ENCODE measurements at places on chromosomes 12 and 14.

GRCh38 chr14:20857630-20858261, 33.4 kb upstream of the RNASE3 start:
- DNase-seq = peak; percentile 76

DNA sequence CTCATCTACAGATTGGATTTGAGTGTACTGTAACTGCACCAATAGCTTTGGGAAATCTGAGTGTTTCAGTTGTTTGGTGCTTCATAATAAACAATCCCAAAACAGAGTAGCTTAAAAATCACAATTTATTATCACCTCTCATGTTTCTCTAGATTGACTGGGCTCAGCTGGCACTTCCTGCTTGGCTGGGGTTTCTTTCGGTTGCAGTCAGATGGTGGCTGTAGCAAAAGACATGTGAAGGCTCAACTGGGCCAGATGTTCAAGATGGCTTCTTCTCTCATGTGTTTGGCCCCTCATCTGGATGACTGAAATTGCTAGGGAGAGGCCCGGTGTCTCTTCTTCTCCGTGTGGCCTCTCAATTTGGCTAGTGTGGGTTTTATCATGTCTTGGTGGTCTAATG, 12.1 kb upstream of the BMP4 start:
- no peak for DNase-seq

GRCh38 chr12:100982511-100983183, 188.1 kb downstream of the ANO4 start:
- no peak for DNase-seq

- DNase-seq = no peak
These were observed 121.2 kb downstream of the PTPRQ start for GRCh38 chr12:80565271-80565670.

DNA sequence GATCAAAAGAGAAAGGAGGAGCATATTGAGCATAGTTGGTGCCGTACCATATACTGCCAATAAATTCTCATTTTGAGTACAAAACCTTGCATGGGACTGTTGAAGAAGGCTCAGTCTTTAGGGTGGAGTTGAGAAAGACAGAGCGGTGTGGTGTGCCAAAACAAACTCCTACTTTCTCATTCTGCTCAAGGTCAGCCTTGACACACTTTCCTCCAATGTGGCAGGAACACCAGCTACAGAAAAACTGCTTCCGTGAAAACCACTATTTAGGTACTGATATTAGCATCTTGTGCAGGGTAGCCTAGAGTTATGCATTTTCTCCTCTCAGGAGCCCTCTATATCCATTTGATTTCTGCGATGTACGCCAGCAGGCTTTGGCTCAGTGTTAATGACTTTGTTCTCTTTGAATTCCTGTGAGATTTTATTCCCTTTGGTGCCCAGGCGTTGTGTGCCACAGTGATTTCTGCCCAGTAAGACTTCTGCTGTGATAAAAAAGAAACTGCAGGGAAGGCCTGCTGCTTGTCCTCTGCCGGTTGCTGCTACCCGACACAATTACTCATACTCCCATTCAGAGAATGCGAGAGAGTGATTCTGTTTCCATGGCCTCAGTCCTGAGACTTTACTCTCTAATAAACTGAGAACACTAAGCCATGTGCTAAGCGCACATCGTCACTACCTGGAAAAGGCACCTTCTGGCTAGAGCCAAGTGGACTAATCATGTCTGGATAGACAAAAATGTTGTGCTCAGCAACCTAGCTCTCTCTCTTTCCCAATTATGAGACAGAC, 88.3 kb upstream of the MDM1 start:
- DNase-seq = no peak

DNA sequence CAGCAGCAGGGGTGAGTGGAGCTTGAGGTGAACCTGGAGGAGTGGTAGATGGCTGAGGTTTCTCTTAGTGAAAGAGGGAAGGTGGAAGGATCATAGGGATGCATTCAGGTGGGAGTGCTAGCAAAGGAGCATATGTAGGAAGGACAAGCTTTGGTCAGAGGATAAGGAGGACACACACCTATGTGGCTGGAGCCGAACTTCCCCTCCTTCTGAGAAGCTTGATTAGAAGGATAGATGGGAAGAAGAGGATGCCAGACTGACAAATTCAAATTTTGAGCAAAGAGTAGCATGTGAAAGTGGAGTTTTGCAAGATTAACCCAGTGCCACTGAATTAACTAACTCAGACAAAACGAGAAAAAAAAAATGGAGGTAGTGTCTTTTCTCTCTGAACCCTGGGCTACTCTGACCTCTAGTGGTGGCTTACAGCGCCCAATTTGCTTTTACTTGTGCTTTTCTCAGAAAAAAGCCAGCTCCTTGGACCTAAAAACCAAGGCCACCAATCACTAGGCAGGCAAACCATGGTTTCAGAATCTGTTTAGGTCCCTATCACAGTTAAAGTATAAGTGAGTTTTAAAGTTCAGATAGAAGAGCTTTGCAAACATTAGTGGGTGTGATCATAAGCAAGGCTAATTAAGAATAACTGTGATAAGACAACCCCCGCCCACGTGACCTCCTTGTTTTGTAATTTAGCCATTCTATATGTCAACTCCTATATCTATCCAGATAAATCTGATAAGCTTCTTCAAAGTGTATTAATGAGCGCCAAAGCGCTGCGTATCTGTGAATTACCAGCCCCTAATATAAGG, 15.5 kb downstream of the EMP1 start:
- DNase-seq = peak; percentile 68

DNA sequence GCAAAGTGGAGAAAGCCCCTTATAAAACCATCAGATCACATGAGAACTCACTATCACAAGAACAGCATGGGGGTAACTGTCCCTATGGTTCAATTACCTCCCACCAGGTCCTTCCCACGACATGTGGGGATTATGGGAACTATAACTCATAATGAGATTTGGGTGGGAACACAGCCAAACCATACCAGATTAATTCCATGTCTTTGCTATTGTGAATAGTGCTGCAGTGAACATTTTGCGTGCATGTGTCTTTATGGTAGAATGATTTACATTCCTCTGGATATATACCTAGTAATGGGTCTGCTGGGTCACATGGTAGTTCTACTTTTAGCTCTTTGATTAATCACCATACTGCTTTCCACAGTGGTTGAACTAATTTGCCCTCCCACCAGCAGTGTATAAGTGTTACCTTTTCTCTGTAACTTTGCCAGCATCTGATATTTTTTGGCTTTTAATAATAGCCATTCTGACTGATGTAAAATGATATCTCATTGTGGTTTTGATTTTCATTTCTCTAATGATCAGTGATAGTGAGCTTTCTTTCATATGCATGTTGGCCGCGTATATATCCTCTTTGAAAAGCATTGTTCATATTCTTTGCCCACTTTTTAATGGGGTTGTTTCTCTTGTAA, 29.7 kb upstream of the SAV1 start:
- DNase-seq = no peak

GRCh38 chr12:47885012-47885501, 19.7 kb downstream of the VDR start:
- DNase-seq = no peak

DNA sequence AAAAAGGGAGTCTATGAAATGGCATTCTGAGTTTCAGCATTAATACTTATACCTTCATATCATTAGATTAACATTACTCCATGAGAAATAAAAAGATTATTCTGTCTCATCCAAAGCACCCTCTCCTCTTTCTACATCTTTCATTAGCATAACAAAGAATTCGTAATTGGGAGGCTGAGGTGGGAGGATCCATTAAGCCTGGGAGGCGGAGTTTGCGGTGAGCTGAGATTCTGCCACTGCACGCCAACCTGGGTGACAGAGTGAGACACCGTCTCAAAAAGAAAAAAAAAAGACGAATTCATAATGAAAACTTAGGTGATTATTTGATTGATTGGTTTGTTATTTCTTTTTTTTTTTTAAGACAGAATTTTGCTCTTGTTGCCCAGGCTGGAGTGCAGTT, 1.8 kb upstream of the CDK17 start:
- DNase-seq = no peak

- DNase-seq = no peak
These were observed 84.0 kb upstream of the TMEM132D start for GRCh38 chr12:129987841-129988240.

GRCh38 chr12:65945457-65945856, 121.2 kb downstream of the HMGA2 start:
- no peak for DNase-seq

DNA sequence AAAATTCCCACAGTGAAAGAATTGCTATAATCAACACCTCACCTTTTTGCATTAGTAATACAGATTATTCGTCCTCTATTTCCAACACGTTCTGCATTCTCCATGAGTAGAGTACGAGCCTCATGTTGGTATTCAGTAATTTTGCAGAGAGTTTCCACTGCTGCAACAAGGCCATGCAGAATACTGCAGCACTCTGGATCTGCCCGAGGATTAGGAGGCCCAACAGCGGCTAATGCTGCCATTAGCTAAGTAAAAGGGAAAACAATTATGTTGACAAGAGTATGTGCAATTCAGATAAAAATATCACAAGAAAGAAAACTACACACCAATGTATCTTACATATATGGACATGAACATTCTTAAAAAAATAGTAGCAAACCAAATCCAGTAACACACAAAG, 9.1 kb downstream of the INTS13 start:
- no peak for DNase-seq

GRCh38 chr12:133221241-133221640, 14.4 kb downstream of the ANHX start:
- no peak for DNase-seq

- no peak for DNase-seq
These were observed 41.2 kb upstream of the BCL11B start for GRCh38 chr14:99313234-99313633.

- DNase-seq = no peak
These were observed 44.8 kb upstream of the PRMT8 start for GRCh38 chr12:3446235-3446634.

DNA sequence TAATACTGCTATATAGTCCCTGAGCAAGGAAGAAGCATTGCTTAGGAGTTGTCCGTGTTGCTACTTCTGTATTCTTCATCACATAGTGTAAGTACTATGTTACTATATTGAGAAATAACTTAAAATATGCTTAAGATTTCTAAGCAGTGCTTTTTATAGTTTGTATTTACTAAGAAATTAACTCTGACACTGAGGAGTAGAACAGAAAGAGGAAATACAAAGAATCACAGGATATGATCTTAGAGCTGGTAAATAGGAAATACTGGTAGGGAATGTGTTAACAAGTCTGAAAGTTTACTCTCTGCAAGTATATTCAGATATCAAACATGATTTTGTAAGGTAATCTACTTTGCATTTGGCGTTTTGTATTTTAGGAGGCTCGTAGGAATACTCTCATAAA, 15.5 kb downstream of the XPOT start:
- no peak for DNase-seq

DNA sequence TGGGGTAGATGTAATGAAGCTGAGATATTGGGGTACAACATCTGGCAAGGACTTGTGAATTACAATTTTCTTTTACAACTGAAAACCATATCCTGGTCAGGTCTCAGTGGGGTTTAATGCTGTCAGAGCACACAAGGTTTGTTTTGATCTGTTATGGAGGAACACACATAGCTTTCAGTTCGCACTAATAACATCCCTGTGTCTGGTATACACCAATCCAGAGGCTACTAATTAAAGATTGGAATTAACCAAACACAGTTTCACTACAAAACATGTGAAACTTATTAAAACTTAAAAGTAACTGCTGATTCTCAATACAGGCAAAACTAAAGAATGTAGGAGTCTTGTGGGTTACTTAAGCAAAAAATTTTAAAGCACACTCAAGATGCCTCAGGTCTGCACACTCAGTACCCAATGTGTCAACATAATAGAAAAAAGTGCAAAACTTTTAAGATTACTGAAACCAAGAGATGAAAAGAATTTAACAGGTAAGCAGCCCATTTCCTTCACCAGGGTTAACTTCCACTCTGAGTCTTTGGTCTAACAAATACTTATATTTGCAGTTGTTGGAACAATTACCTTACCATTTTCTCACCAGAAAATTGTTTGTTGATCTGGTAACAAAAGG, 77.4 kb downstream of the LLPH start:
- no peak for DNase-seq

GRCh38 chr12:76471579-76471978, 88.0 kb downstream of the OSBPL8 start:
- no peak for DNase-seq

GRCh38 chr12:132593938-132594358, 16.4 kb downstream of the LRCOL1 start:
- peak; percentile 89 for DNase-seq

DNA sequence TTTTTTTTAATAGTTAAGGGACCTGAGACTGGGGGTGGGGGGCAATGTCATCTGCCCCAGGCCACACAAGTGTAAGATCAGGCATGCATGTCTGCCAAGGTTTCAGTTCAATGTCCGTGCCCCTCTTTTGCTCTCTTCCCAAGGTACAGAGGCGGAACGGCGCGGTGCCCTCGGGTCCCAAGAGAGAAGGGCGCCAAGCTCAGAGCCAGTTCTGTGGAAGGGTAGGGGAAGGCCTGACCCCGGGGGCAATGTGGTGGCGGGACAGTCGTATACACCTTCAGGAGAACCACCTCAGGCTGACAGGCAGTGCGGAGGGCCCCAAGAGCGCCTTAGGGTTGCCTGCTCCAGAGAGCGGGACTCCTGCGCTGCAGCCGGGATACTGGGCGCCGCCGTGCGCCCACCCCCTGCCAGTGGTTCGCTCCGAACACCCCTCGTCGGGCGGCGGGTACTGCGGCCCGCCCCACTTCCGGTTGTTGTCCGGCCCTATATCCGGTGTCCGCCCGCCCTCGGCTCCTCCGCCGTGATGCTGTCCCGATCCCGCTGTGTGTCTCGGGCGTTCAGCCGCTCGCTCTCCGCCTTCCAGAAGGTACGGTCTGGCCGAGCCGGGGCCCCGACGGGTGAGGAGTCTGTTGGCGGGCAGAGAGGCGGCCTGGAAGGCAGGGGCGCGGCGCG, at the start of gene DLST:
TSS of gene DLST (plus strand) at position 486 of the 672 bp plus-strand sequence. CDS start at position 524, 38 bp downstream.
- DNase-seq = peak; percentile 92

GRCh38 chr14:90820958-90821357, 4.7 kb upstream of the TTC7B start:
- no peak for DNase-seq

GRCh38 chr14:75518625-75519024, 3.6 kb upstream of the BATF start:
- DNase-seq = no peak

DNA sequence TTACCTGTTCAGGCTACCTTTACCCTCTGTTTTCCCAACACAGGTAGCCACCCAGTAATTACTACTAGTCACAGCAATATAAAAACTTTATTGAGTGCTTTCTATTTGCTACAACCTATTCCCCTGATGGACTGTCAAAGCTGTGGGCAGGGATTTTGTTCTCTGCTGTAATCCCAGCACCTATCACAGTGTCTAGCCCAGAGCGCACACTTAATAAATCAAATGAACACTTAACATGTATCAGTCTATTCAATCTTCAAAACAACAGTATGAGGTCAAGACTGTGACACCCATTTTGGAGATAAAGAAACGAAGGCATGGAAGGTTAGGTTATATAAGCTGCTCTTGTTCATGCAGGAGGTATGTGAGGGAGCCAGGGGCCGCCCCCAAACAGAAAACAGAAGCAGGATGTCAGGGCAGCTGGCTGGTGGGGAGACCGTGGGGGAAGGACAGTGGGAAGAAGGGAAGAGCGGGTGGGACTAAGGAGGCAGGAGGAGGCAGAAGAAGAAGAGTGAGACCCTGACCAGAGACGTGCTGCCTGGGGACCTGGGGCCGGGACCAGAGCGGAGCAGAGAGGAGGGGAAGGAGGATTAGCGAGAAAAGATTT, 1.7 kb downstream of the TNFRSF1A start:
- DNase-seq = no peak

Measured in neural crest cell (in vitro differentiated cells).